ENCODE measurements at places on chromosomes 11 and 22.

GRCh38 chr11:106581399-106581798 is 436.9 kb downstream of the GUCY1A2 start:
- no peaks in the 10 kb centered on the region for H3K36me3 ChIP-seq
- no peaks in the 10 kb centered on the region for H3K27me3 ChIP-seq
- no peaks in the 10 kb centered on the region for H3K4me1 ChIP-seq

DNA sequence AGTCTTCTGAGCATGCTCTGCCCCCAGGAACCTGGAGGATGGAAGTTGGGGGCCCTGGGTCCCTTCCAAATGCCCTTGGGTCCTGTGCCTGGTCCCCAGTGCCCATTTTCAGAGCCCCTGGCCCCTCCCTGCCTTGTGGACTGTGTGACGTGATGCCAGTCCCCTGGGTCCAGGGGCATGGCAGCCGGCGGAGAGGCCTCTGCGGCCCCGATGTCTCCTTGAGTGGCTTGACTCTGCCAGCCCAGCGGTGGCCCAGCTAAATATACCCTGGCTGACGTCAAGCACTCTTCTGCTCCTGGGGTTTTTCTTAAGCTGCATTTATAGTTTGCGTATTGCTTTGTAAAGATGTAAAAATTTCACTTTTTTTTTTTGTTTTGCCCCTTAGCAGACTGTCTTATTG is 35.2 kb upstream of the PARVG start:
- DNase-seq: no peak
- H3K36me3 ChIP-seq: no peaks in the 10 kb centered on the region
- H3K4me3 ChIP-seq: no peak overlapping the region

DNA sequence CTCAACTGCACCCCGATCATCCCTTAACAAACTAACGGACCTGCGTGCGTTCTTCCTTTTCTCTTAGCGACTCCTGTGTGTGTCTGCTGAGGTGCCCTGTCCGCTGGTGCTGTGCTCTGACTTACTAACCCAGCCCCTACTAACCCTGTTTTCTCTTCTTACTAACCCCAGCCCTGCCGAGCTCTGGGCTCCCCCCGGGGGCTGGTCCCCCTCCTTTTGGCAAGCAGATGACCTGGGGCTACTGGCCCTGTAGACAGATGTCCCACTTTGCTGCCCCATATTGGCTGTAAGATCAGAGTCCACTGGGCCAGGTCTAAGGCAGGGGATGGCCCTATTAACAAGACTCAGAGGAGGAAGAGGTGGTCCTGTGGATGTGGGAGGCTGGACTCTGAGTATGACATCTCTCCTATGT is 14.7 kb downstream of the MIAT start:
- H3K36me3 ChIP-seq: no peaks in the 10 kb centered on the region
- peak overlapping the region; percentile 93 for H3K27ac ChIP-seq
- H3K27me3 ChIP-seq: no peaks in the 10 kb centered on the region
- DNase-seq: no peak
- peaks cover 27% of the 10 kb centered on the region for H3K4me1 ChIP-seq

DNA sequence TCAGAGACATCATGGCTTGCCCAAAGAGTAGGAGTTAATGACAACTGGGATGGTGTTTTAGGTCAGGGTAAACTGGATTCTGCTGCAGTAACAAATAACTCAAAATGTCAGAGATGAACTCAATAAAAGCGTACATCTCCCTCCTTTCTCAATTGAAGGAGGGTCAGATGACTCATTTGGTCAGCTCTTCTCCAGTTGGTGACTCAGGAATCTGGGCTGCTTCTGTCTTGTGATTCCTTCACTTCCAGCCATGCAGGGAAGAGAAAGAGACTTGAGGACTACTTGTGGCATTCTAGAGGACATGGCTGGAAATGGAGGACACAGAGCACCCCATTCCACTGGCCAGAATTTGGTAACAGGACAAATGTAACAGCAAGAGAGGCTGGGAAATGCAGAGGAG is 3.2 kb upstream of the SYT13 start:
- no peaks in the 10 kb centered on the region for H3K27me3 ChIP-seq
- DNase-seq: no peak
- no peaks in the 10 kb centered on the region for H3K4me1 ChIP-seq
- no peak overlapping the region for H3K27ac ChIP-seq

DNA sequence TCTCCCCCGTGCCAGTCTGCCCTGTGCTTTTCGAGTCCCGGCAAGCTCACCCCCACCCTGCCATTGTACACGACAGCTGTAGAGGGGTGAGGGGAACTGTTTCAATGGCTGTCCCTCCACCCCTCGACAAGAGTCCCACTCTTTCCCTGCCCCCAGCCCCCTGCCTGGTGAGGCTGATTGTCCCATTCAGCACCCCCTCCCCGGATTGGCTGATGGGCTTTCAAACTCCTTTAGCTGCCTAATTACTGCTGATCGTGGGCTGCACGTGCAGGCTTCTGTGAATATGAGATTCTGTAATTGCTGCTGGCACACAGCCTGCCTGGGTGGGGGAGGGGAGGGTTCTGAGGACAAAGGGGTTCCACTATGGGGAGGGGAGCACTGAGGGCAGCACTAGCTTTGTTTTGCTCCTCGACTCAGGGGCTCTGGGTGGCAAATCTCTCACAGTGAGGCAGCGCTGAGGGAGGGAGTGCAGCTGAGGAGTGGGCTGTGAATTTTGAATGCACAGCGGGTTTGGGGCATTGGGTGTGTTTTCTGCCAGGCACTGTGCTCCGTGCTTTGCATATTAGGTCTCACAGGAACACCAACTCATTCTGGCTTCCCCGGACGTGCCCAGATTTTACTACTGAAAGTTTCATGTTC is 42.6 kb upstream of the ACCSL start:
- no peaks in the 10 kb centered on the region for H3K36me3 ChIP-seq
- no peak overlapping the region for H3K4me3 ChIP-seq
- H3K27me3 ChIP-seq: no peaks in the 10 kb centered on the region
- no peak overlapping the region for H3K27ac ChIP-seq

DNA sequence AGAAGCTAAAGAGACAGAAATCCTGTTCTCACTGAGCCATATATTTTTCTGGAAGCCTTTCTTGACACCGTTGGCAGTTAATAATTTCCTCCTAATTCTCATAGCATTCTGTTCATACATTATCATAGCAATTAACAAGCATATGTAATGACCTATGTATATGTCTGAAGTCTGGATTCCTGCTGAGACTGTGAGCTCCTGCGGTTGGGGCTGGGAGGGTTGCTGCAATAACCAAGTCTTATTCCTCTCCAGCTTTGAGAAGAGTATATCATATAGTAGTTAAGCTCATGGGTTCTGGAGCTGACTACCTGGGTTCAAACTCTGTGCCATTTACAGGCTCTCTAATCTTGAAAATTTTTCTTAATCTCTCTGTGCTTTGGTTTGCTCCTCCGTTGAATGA is 175.2 kb downstream of the MAML2 start:
- H3K4me1 ChIP-seq: peaks cover 5% of the 10 kb centered on the region
- H3K27me3 ChIP-seq: no peaks in the 10 kb centered on the region
- H3K36me3 ChIP-seq: no peaks in the 10 kb centered on the region
- no peak for DNase-seq
- no peak overlapping the region for H3K4me3 ChIP-seq
- H3K27ac ChIP-seq: peak overlapping the region; percentile 82

All from pancreas (tissue), 10 donors.